ENCODE measurements at places on chromosomes 5 and 9.

DNA sequence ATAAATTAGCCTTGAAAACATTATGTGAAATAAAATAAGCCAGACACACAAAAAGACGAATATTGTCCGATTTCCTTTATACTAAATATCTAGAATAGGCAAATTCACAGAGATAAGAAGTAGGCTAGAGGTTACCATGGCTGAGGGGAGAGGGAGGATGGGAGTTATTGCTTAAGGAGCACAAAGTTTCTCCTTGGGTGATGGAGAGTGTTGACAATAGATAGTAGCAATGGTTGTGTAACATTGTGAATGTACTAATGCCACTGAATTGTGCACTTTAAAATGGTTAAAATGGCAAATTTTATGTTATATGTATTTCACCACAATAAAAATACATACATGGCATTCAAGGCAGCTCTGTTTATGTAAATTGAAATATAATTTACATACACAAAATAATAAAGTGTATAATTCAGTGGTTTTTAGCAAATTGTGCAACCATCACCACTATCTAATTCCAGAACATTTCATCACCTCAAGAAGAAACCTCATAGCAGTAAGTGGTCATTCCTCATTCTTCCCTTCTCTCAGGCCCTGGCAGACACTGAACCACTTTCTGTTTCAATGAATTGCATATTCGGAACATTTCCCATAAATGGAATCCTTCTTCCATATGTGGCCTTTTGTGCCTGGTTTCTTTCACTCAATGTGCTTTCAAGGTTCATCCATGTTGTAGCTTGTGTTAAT, 59.2 kb downstream of the NDST1 start:
- no peak for DNase-seq

- no peak for DNase-seq
Observed at GRCh38 chr5:88877826-88878225, 5.2 kb downstream of the MEF2C start.

DNA sequence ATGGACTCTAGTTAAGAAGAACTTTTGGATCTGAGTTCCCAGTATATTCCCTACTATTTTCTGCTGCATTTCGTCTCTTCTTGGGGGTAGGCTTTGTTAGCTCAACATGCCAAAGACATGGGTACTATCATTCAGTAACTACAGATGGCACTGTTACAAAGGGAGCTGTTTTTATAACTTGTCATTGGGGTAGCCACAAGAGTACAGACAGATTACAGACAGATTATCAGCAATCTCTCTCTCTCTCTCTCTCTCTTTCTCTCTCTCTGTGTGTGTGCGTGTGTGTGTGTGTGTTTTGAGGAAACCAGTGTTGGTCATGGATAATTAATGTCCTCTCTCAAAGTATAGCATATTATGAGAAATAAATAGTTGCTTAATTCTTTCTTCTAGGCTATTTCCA, 116.1 kb downstream of the WDR70 start:
- DNase-seq = no peak

- DNase-seq = no peak
Observed at GRCh38 chr5:107484281-107484680, 186.5 kb downstream of the EFNA5 start.

DNA sequence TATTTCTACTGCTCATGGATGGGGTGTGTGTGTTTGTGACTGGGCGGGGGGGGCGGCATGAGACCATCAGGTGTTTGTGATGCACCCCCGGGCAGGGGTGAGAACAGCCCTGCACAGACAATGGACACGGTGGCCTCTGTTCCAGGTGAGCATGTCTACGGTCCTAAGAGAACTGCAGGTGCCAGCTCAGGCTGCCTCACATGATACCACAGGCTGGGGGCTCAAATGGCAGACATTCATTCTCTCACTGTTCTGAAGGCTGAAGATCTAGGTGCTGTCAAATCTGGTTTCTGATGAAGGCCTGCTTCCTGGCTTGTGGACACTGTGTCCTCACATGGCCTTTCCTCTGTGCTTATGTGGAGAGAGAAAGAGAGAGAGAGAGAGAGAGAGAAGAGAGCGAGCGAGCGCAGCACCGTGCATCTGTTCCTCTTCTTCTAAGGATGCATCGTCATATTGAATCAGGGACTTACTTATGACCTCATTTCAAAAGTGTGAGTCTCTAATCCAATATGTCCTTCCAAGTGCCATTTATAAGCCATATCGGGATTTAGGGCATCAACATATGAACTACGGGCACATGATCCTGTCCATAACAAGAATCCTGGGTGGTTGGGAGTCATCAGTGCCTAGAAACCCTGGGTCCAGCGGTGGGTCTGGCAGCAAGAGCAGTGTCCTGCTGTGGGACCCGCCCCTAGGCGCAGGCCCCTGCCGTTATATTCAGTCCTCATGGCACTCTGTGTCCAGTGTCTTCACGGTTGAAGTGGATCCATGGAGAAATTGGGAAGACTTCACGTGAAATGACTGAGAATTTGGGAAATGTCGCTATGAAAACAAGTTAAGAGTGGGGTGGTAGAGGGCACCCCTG, 42.5 kb downstream of the NXNL2 start:
- no peak for DNase-seq

DNA sequence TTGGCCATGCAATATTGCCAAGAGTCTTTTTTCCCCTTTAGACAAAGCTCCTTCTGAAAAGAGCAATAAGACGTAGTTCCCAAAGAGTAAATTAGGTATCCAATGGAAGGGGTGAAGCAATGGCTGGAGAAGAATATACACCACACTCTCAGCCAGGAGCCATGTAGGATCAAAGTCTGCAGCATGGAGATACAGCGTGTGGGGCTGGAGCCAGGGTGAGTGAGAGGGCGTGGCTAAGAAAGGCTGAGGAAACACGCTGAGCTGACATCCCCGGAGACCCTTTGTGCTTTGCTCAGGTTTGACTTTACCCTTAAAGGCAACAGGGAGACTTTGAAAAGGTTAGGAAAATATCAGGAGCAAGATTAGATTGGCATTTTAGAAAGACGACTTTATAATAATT, 87.1 kb upstream of the ELL2 start:
- no peak for DNase-seq

- no peak for DNase-seq
Observed at GRCh38 chr9:1001838-1002237, 25.4 kb downstream of the DMRT3 start.

GRCh38 chr5:120545007-120545406, 80.9 kb downstream of the PRR16 start:
- DNase-seq = no peak

GRCh38 chr5:109645707-109646192, 44.0 kb upstream of the MAN2A1 start:
- DNase-seq = no peak

GRCh38 chr9:77843076-77843870, 188.3 kb downstream of the GNAQ start:
- no peak for DNase-seq

DNA sequence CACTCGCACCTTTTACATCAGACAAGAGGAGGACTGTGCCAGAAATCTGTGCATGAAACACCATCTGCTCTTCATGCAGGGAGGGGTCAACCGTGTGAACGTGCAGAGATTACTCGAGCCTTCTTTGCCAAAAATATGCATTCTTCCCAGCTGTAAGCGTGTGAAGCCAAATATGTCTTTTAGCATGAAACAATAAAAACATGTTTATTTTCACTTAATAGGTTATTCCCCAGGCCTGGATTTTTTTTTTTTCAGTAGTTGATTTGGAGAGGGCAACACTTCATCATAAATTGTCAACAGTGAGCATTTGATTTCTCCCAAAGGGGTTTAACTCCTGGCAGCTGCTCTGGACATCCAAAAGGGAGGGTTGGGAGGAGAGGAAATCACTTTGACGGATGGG, 23.8 kb downstream of the PLAC8L1 start:
- DNase-seq = no peak

DNA sequence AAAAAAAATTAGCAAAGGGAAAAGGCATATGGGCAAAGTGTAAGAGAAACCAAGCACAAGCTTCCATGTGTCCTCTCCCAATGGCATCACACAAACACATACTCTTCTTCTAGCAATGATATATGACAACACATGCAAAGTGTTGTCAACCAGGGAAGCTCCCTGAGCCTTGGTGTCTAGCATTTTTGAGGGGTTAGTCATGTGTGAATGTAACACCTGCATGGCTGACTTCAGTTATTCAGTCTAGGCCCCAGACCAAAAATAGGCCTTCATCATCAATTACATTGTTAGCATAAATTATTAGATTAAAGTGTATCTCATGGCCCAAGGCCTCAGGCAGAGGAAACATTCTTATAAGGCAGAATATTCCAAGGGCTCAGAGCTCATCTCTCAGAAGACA, 450.0 kb downstream of the TLE1 start:
- DNase-seq = no peak

GRCh38 chr9:130200038-130200849, 28.0 kb downstream of the NCS1 start:
- no peak for DNase-seq

DNA sequence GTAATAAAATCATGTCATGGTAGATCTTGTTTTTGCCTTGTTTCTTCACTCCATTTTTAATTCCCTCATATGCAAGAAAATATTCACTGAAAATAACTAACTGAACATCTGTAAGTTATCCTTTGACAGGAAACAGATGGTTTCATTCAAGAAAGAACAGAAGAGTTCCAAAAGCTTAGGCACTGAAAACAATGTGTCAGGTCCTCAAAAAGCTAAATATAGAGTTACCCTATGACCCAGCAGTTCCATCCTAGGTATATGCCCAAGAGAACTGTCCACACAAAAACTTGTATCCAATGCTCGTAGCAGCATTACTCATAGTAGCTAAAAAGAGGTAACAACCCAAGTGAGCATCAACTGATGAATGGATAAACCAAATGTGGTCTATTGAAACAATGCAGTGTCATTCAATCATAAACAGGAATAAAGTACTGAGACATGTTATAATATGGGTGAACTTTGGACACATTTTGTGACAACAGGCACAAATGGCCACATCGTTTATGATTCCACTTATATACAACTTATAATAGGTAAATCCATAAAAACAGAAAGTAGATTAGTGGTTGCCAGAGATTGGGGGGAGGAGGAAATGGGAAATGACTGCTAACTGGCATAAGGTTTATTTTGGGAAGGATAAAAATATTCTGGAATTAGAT, 231.0 kb downstream of the FRMD3 start:
- no peak for DNase-seq

DNA sequence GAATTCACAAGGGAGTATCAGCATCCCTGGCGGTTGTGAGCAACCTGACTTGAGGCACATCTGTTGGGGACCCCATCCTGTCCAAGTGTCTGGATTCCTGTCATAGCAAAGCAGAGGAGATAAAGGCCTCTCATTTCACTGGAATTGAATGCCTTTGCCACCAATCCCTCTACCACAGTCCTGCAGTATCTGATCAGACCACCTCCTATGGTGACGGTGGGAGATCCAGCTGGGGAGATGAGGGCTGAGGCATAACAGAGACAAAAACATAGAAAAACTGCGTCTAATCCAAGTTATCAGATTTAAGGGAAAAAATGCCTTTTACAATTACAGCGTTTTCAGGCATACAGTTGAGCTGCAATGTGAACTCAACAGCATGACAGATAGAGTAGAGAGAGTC, 160.7 kb upstream of the TRPC7 start:
- no peak for DNase-seq

DNA sequence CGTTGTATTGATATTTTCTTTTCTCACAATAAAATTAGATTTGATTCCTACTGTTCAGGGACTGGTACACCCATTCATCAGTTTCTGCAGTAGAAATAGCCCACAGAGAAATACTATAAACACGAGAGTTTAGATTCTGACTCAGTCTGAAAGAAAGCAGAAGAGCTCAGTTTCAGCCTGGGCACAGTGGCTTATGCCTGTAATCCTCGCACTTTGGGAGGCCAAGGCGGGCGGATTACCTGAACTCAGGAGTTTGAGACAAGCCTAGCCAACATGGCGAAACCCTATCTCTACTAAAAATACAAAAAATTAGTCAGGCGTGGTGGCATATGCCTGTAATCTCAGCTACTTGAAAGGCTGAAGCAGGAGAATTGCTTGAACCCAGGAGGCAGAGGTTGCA, 8.6 kb downstream of the ITK start:
- DNase-seq = no peak

- DNase-seq = no peak
Observed at GRCh38 chr9:3054017-3054586, 210.2 kb upstream of the PUM3 start.

- DNase-seq = no peak
Observed at GRCh38 chr5:142016556-142016955, 3.7 kb upstream of the GNPDA1 start.

GRCh38 chr9:20593105-20593504, 29.2 kb downstream of the MLLT3 start:
- no peak for DNase-seq

DNA sequence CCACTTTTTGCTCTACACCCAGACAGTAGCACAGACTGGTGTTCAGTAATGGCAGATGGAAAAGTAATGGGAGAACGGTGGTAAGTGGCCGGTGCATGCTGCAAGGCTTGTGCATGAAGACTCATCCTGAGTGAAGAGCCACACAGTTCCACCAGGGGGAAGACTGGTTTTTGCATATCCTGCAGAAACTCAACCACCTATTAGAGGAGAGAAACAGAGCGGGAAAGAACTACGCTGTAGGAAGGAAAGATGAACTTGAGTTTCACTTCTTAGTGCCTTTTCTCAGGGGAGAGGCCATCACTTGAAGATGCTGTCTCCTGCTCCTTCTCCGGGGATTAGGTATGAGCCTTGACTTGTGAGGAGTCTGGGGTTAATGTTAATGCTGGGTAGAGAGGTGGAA, 9.4 kb upstream of the PRSS3 start:
- DNase-seq = peak; percentile 15

DNA sequence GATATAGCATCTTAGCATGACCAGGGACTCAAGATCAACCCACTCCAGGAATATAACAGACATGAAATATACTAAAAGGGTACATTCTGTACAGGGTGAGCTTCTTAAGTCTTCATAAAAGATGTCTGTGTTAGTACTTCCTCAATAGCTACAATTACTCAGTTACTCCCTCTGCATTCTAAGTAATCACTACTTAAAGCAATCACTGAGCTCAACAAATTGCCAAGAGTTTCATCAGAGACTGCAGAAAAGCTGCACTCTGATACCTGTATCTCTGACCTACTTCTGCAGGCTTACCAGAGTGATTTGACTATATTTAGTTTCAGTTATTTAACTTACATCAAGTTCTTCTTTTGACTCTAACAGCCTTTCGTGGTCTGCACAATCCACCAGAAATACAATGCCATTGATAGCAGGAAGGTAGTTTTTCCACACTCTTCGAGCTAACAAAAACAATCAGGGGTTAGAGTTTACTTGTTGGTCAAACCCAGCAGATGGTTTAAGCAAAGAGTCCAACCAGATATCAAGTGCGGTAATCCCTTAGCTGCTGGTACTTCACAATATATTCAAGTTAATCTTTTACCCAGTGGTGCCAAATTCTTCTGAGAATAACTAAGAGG, 23.3 kb downstream of the SAR1B start:
- DNase-seq = no peak

DNA sequence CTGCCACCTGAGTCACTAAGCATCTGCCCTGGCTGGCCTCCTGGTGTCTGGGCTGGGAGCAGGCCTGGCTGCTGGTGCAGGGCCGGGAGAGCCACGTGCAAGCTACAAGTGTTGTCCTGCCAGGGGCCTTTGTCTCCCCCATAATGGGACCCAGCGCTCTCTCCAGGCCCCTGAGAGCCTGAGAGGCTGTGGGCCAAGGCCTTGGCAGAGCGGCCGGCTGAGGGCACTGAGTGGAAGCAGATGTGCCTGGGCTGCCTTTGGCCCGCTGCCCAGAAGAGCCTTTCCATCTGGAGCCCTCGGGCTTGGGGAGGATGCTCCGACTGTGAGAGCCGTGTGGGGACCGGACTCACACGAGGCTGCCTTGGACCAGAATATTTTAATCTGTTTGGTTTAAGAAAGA, 185.5 kb downstream of the RGS3 start:
- DNase-seq = no peak

Data from NCI-H1930 (cell line).